ENCODE measurements at places on chromosomes 11 and 22.

- peaks cover 42% of the 10 kb centered on the region for H3K27me3 ChIP-seq
- no peak overlapping the region for H3K4me3 ChIP-seq
- no peaks in the 10 kb centered on the region for H3K36me3 ChIP-seq
- no peak overlapping the region for H3K27ac ChIP-seq
- H3K4me1 ChIP-seq: no peaks in the 10 kb centered on the region
- DNase-seq: no peak
Measured at GRCh38 chr22:36638747-36639146, 64.8 kb downstream of the CACNG2 start.

- no peak overlapping the region for H3K4me3 ChIP-seq
- H3K36me3 ChIP-seq: no peaks in the 10 kb centered on the region
- H3K27me3 ChIP-seq: no peaks in the 10 kb centered on the region
- no peak overlapping the region for H3K27ac ChIP-seq
- H3K4me1 ChIP-seq: no peaks in the 10 kb centered on the region
Measured at GRCh38 chr11:40722179-40722795, 737.2 kb downstream of the LRRC4C start.

DNA sequence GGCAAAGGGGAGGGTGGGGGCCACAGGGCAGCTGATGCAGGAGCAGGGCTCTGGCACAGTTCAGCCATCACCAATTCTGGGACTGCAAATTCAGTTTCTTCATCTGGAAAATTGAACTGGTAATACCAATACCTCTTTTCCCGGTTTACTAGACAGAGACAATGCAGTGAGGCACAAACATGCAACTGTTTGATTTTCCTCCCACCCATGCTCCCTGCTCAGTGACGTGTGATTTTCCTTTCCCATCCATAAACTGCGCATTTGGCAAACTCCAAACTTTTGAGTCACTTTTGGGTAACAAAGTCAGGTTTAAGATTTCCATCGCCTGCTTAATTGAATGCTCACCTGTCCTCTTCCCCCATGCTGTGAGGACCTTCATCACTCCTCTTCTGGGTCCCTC is 23.2 kb downstream of the P2RY2 start:
- peak; percentile 21 for DNase-seq
- H3K27me3 ChIP-seq: no peaks in the 10 kb centered on the region
- no peak overlapping the region for H3K4me3 ChIP-seq

DNA sequence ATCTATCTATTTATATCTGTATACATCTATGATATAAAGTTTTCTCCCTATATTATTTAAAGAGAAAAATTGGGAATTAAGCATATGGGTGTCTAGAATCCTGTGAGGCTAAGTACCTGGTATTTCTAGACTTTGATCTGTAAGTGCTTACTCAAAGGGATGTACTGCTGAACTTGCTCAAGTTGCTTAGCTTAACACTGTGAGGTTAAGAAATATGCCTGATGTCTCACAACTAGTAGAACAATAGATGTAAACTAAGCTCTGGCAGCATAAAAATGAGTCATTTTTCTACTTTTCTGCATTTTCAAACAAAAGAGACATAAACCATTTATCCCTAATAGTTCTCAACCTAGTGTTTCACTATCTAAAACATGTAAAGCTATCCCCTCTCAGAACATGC is 744.4 kb upstream of the ANO3 start:
- DNase-seq: no peak
- no peak overlapping the region for H3K27ac ChIP-seq
- no peak overlapping the region for H3K4me3 ChIP-seq
- no peaks in the 10 kb centered on the region for H3K4me1 ChIP-seq

- no peak overlapping the region for H3K4me3 ChIP-seq
- H3K36me3 ChIP-seq: no peaks in the 10 kb centered on the region
- H3K27me3 ChIP-seq: peaks cover 3% of the 10 kb centered on the region
- peaks cover 14% of the 10 kb centered on the region for H3K4me1 ChIP-seq
- DNase-seq: no peak
- no peak overlapping the region for H3K27ac ChIP-seq
Measured at GRCh38 chr11:11078344-11079086, 220.7 kb upstream of the ZBED5 start.

GRCh38 chr11:122285070-122285988 is 169.3 kb upstream of the BLID start:
- H3K4me3 ChIP-seq: no peak overlapping the region
- no peak for DNase-seq
- no peaks in the 10 kb centered on the region for H3K36me3 ChIP-seq
- no peaks in the 10 kb centered on the region for H3K4me1 ChIP-seq
- H3K27me3 ChIP-seq: no peaks in the 10 kb centered on the region

DNA sequence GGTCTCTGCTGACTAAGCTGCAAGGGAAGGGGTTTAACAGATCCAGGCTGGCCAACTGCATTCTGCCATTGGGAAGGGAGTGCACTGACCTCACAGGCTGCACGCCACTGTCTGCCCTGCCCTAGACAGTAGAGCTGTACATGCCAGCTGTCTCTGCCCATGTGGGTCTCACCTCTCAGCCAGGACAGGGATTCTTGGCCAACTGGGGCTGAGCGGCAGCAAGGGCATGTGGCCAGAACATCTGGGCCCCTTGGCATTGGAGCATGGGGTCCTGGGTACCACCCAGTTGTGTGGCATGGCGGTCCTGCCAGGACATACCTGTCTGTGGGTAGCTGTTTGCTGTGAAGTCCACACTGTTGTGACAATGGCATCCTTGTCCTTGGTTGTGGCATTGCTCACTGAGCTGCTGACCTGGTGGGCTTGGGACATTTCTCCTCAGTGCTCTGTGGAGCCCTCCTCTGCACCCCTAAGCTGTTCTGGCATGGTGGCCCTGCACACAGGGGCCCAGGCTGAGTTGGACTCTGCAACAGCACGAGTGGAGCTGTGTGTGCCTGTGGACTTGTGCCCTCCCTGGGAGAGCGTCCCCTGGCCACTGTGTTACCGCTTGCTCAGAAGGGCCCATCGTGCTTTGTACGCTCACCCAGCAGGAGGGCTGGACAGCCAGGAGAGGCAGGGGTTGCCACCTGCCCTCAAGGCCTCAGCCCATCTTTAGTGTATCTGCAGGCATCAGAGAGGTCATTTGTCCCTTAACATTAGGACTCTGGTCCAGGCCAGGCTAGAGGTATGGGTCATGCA is 46.7 kb downstream of the MED15 start:
- no peak overlapping the region for H3K4me3 ChIP-seq
- no peak for DNase-seq
- H3K4me1 ChIP-seq: peaks cover 64% of the 10 kb centered on the region
- H3K27ac ChIP-seq: peak overlapping the region; percentile 92
- H3K36me3 ChIP-seq: peaks cover 9% of the 10 kb centered on the region

DNA sequence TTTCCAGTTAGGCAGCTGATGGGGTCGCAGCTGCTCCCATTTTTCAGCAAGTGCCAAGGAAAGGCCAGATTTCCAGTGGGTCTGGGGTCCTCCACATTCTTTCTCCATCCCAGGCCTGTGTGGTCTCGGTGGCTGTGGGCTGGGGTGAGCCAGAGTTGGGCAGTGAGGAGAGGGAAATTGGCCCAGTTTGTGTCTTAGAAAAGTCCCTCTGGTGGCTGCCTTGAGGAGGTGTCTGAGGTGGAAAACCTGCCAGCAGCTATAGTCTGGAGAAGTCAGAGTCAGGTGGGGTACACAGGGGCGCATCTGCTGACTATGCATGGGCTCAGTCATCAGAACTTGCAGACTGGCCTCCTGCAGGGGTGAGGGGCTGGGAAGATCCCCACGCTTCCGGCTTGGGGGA is 30.5 kb downstream of the MRGPRD start:
- no peak for DNase-seq
- H3K4me1 ChIP-seq: peaks cover 22% of the 10 kb centered on the region
- H3K4me3 ChIP-seq: no peak overlapping the region
- H3K27me3 ChIP-seq: no peaks in the 10 kb centered on the region
- H3K27ac ChIP-seq: peak overlapping the region; percentile 30

DNA sequence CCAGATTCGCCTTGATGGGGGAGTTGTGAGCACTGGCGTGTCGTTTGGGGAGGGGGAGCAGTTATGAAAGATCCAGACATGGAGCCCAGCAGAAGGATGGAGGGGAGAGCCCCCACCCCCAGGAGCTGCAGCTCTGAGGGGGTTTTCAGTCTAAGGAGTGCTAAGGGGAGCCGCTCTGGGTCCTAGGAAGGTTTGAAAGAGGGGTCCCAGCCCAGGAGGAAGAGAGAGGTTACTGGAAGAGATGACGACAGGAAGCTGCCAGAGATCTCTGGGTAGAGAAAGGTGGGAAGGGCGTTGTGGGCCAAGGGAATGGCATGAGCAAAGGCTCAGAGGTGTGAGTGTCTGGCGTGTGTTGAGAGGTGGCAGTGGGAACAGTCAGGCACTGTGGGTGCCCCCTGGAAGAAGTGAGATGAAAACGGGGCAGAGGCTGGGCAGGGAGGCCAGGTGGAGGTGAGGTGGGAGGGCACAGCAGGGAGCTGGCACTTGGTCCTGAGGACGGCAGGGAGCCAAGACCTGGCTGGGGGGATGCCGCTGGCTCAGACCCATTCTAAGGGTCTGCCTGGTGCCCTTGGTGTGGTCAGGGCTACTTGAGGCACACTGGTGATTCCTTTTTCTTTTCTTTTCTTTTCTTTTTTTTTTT is 1.8 kb downstream of the MGAT3 start:
- H3K27ac ChIP-seq: no peak overlapping the region
- H3K36me3 ChIP-seq: no peaks in the 10 kb centered on the region
- H3K4me3 ChIP-seq: no peak overlapping the region
- H3K4me1 ChIP-seq: peaks cover 16% of the 10 kb centered on the region

GRCh38 chr11:28675183-28675582 is 567.0 kb downstream of the METTL15 start:
- DNase-seq: no peak
- H3K27me3 ChIP-seq: no peaks in the 10 kb centered on the region
- H3K27ac ChIP-seq: no peak overlapping the region
- H3K36me3 ChIP-seq: no peaks in the 10 kb centered on the region

GRCh38 chr22:25232301-25232700 is 12.9 kb downstream of the CRYBB2 start:
- H3K27ac ChIP-seq: no peak overlapping the region
- peaks cover 24% of the 10 kb centered on the region for H3K27me3 ChIP-seq
- H3K4me3 ChIP-seq: no peak overlapping the region
- DNase-seq: no peak
- no peaks in the 10 kb centered on the region for H3K4me1 ChIP-seq

GRCh38 chr11:8636127-8636526 is 42.1 kb upstream of the STK33 start:
- no peak overlapping the region for H3K27ac ChIP-seq
- H3K36me3 ChIP-seq: peaks cover 83% of the 10 kb centered on the region
- H3K4me1 ChIP-seq: no peaks in the 10 kb centered on the region
- H3K27me3 ChIP-seq: no peaks in the 10 kb centered on the region

DNA sequence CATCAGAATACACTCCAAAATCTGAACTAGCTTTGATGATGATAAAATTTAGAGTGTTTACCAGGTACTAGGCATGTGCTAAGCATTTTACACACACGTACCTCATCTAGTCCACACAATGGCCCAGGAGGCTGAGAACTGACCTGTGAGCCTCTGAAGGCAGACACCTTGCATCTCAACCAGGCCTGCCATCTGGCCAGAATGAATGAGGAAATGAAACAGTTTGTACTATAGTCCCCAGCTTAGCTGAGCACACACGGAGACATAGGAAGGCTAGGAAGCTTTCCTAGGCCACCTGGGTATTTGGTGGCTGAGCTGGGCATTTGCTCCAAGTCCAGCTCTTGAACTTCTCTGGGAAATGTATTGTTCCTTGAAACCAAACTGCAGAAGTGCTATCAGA is 6.9 kb upstream of the SHANK3 start:
- H3K4me3 ChIP-seq: no peak overlapping the region
- H3K36me3 ChIP-seq: no peaks in the 10 kb centered on the region
- no peak overlapping the region for H3K27ac ChIP-seq
- no peaks in the 10 kb centered on the region for H3K27me3 ChIP-seq
- H3K4me1 ChIP-seq: no peaks in the 10 kb centered on the region
- no peak for DNase-seq

GRCh38 chr11:45104006-45104789 is 42.2 kb upstream of the PRDM11 start:
- no peak overlapping the region for H3K27ac ChIP-seq
- H3K4me3 ChIP-seq: no peak overlapping the region
- no peaks in the 10 kb centered on the region for H3K36me3 ChIP-seq
- peaks cover 17% of the 10 kb centered on the region for H3K27me3 ChIP-seq
- DNase-seq: no peak

DNA sequence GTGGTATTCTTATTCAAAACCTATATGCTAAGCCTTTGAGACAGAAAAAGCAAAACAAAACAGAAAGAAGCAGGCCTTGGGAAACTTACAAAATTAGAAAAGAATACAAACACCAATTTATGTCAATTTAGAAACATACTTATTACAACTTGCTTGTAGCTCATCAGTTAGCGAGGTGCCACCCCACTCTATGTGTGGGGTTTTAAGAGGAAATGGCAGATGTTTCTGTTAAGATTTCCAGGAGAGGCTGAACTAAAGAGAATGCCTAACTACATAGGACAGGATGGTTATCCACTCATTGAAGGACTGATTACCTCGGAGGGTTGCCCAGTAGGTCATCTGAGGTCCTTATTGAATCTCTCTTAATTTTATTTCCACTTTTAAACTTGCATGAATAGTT is 302.0 kb downstream of the ETS1 start:
- no peaks in the 10 kb centered on the region for H3K36me3 ChIP-seq
- H3K4me3 ChIP-seq: no peak overlapping the region
- no peak overlapping the region for H3K27ac ChIP-seq
- DNase-seq: no peak

- DNase-seq: no peak
- no peak overlapping the region for H3K4me3 ChIP-seq
- peaks cover 12% of the 10 kb centered on the region for H3K27me3 ChIP-seq
- no peaks in the 10 kb centered on the region for H3K36me3 ChIP-seq
Measured at GRCh38 chr11:131378931-131379330, 8.5 kb downstream of the NTM start.

DNA sequence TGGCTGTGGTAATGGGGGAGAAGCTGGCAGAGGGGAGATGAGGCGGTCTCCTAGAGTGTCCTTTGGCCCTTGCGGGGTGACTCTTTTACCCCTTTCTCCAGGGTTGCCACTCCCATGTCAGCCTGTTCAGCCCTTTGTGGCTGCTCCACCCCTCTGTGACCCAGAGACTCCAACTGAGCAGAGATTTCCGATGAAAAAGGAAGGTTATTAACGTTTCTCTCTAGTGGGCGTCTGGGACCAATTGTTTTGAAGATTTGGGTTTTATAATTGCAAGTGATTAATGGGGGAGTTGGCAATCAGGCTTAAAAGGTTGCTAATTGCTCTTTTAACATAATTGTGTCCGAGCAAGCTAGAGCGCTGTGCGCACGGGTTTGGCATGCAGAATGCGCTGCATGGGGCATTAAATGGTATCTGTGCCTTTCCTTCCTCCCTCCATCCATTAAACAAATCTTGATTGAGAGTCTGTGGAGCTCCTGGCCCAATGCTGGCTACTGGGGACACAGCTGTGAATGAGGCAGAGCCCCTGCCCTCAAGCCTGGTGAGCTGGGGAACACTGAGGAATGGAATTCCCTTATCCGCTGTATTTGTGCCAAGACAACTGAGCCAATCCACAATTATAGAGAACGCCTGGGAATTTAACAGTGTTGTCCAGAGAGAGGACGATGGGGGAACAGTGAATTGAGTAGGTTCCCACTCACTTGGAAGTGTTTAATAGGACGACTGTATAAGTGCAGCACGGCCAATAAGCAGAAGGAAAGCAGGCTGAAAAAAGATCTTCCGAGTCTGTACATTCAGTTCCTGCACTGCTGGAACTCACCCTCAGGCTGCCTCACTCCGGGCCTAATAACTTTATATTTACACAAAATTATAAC is 295.9 kb downstream of the MIAT start:
- DNase-seq: no peak
- H3K4me1 ChIP-seq: no peaks in the 10 kb centered on the region
- H3K36me3 ChIP-seq: no peaks in the 10 kb centered on the region
- no peaks in the 10 kb centered on the region for H3K27me3 ChIP-seq

- H3K36me3 ChIP-seq: no peaks in the 10 kb centered on the region
- peak; percentile 92 for DNase-seq
- peaks cover 32% of the 10 kb centered on the region for H3K4me1 ChIP-seq
- no peak overlapping the region for H3K4me3 ChIP-seq
- no peaks in the 10 kb centered on the region for H3K27me3 ChIP-seq
- H3K27ac ChIP-seq: peak overlapping the region; percentile 57
Measured at GRCh38 chr11:74322667-74323066, 11.2 kb upstream of the P4HA3 start.
